Activated CD4-positive, alpha-beta T cell treated with anti-CD3 and anti-CD28 coated beads, Interleukin-2, amount 50 U/mL, for 48 hours (primary cell): ENCODE measurements at places on chromosomes 11 and 22.

GRCh38 chr22:25682109-25682508, 59.9 kb upstream of the MYO18B start:
- DNase-seq, result no peak

DNA sequence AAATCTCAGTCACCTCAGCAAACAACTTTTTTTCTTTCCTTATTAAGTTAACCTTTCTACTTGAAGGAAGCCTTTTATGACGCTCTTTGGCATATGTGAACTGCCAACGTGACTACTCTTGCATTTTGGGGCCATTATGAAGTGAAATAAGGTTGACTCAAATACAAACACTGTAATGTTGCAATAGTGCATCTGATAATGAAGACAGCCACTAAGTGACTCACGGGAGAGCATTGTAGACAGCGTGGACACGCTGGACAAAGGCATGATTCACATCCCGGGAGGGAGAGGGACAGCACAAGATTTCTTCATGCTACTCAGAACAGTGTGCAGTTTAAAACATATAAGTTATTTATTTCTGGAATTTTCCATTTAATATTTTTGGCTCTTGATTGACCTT, 560.8 kb downstream of the ETS1 start:
- no peak for DNase-seq

GRCh38 chr11:13030857-13031256, 21.7 kb downstream of the RASSF10 start:
- no peak for DNase-seq

DNA sequence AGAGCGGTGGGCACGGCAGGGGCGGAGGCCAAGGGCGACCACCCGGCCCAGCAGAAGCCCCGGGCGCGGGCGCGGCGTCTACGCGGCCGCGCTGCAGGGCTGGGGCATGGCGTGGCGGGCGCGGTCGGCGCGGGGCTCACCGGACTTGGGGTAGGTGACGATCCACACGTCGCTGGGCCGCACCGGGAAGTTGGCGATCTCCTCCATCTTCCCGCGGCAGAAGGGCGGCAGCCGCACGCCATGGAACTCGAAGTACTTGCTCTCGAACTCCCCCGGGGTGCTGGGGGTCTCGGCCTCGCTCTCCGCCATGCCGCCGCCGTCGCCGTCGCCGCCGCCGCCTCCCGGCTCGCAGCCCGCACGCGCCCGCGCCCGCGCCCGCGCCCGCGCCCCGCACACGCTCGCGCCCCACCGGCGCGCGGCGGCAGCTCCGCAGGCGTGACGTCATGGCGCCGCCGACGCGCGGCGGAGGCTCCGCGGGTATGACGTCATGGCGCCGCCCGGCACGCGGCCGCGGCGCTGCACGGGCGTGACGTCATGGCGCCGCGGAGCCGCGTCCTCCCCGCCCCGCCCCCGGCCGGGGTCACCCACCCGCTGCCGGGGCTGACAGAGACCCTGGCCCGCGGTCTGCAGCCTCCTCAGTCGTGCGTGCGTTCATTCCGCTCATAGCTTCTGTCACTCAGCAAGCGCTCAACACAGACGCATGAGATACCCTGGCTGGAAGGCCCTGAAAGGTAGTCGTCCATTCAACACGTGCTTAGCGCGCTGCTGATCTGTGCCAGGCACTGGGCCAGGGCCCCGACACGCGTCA, at the start of gene SULT4A1:
Gene SULT4A1 (minus strand): TSS at position 440 of the 808 bp plus-strand sequence. CDS start 131 bp downstream, at position 309.
- DNase-seq, result no peak

GRCh38 chr11:122082205-122082604, 33.8 kb downstream of the BLID start:
- no peak for DNase-seq

- peak; percentile 70 for DNase-seq
Measured at GRCh38 chr11:46121724-46122477, 647 bp upstream of the PHF21A start.
